Uterus (tissue), 4 donors: ENCODE measurements at places on chromosomes 12 and 14. TPM values are rescaled to one million over a fixed set of nuclear protein-coding genes. Genes with fewer than 3 reads are reported as not detected.

DNA sequence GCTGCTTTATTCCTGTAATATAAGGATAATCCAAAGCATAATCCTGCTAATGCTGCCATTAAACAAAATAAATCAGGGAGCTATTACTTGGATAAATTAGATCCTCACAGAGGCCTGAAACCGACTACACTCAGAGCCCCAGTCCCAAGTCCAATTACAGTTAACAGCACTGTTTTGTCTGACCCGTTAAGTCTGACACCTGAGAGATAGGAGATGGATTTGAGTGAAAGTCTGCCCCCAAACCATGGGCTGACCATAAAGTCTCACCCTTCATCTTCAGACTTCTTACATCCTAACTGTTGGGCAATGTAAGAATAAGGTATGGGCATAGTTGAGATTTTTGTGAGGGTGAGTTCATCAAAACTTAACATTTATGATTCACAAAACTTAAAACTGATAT, 181.7 kb downstream of the PLCZ1 start:
- DNase-seq, result no peak

DNA sequence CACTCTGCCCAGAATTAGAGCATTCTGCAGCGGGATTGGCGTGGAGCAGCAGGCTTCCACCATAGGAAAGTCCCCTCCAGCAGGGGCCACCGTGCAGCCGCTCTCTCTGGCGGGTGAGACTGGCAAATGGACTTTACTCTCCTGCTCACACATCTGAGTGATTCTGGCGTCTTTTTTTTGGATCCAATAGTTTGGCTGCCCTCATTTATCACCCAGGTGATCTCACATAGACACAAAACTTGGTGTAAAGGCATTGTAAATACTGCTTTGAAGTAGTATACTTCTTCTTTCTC, 130.3 kb downstream of the TGFB3 start:
- DNase-seq, result no peak

DNA sequence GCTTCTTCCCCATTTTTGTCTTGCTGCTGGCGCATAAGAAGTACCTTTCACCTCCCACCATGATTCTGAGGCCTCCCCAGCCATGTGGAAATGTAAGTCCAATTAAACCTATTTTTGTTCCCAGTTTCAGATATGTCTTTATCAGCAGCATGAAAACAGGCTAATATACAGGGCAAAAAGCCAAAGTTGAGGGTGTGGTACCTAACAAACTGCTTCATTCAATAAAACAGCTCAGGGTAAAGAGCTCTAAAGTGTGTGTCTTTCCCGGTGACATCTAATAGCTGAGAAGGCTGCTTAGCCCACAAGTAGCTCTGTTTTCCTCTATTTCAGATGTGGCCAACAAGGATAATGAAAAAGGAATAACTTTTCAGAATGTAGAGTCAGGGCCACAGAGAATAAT, 76.7 kb upstream of the SLC8A3 start:
- no peak for DNase-seq

GRCh38 chr14:54901380-54902142, 1.1 kb downstream of the GCH1 start:
- no peak for DNase-seq

DNA sequence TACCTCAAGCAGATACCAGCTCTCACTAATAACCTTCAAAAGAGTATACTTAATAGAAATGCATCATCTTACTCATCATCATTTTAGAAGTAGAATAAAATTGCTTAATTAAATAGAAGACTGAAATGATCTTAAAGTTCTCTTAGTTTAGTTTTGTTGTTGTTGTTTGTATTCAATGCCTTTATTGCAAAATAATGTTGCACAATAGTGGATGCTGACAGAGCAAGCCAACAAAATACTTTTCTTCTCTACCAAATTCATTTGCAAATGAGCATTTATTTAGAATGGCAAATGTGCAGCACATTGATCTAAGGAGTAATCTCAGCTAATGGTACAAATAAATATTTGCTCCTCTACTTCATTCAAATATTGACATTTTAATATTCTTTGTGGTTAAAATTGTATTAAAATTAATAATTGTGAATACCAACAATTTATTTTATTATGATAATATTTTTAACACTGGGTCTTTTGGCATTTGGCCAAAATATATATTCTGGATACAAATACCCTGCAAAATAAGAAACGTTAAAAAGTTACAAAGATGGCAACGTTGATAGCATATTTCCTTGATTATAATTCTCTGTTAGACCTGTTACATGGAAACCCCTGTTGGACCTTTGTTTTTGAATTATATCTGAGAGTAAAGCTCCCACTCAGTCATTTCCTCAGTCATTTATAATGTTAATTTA, 496.1 kb downstream of the RERGL start:
- DNase-seq, result no peak

The NDRG2 gene
- 202 TPM for total RNA-seq
